Activated CD4-positive, alpha-beta T cell treated with anti-CD3 and anti-CD28 coated beads, Interleukin-2, amount 50 U/mL, for 48 hours (primary cell): ENCODE measurements at places on chromosomes 13 and 19.

GRCh38 chr19:45448887-45449299 is 18.9 kb upstream of the FOSB start:
- no peak for DNase-seq

- DNase-seq, result no peak
Observed at GRCh38 chr13:20002787-20003186, 44.3 kb downstream of the ZMYM2 start.

- peak; percentile 73 for DNase-seq
Observed at GRCh38 chr19:35710784-35711723, 6.7 kb downstream of the ZBTB32 start.

DNA sequence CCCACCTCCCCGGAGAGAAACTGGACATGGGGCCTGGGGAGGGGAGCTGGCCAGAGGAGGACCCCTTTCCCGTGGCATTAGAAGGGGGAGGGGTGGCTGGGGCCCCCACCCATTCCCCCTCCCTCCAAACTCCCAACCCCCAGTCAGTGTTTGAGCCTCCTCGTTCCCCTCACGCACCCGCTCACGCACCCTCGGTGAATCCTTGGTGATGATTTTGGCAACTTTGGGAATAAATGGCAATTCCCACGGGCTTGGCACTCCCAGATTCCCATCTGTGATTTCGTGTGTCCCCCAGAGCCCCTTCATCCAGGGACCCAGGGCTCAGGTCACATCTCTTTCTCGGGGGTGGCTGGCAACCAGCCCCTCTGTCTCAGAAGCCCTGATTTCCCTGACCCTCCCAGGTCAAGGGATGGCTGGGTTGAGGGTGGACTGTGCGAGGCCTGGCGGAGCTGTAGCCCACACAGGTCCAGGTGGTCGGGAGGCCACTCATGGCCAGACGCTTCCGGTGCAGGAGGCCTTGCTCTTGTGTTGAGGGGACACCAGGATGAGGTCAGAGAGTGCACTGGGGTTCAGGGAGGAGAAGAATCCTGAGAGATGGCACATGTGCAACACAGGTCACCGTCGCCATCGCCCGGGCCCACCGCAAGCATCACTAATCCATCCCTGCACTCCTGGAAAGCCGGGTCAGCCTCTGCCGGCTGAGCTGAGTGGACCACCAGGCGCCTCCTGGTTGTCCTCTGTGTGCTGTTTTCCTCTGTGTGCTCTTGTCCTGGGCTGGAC is 20.7 kb downstream of the EPN1 start:
- DNase-seq, result no peak

GRCh38 chr13:20156702-20157101 is 4.2 kb downstream of the GJA3 start:
- DNase-seq, result no peak

- DNase-seq, result no peak
Observed at GRCh38 chr13:45332036-45332830, 8.8 kb downstream of the TPT1 start.

DNA sequence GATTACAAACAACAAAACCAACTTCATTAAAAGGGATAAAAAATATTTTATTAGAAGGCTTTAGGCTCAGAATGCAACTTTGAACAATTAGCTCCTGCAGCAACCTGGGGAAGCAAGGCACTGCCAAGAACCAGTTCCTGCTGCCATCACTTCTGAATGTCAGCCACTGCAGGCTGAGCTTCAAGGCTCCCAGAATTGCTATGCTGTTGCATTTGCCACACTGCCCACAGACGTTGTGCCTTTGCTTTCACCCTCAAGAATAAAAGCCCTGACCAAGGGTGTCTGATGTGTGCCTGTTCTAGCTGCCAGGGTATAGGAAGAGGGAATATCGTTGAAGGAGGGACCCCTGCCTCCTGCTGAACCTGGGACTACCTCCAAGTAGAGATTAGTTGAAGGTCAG is 238.4 kb downstream of the ITGBL1 start:
- DNase-seq, result no peak

GRCh38 chr13:35994131-35994966 is 136.8 kb downstream of the DCLK1 start:
- DNase-seq, result no peak

DNA sequence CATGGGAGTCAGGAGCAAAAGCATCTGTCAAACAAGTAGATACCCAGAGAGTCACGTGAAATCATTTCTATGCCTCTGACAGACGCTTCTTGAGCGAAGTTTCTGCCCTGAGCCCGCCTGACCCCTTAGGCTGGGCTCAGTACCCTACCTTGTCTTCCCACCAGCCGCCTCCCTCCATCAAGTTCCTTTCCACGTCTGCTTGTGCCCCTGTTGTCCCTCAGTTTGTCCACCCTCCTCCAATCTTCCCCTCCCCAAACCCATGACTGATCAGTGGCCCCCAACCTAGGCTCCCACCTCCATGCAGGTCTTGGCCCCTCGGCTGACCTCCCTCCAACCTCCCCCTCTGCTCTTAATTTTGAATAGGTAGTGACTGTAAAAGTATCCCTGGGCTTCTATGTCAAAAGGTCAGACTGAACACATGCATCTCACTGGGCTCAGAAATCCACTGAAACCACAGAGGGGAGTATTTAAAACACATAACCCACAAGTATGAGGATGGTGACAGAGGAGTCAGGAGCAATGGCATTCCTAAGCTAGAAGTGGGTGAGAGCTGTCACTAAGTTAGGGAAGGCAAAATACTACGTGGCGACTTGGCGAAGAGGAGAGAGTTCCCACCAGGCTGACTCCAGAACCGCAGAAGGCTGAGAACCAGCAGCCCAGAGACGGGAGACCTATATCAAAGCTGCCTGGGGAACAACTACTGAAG is 1.7 kb upstream of the ZNF446 start:
- no peak for DNase-seq

GRCh38 chr19:16893686-16893989 is 4.8 kb downstream of the F2RL3 start:
- no peak for DNase-seq
